GOT3 (cell line): ENCODE measurements at places on chromosomes 1 and 21.

GRCh38 chr1:33137800-33138199 lies 44.0 kb downstream of the TRIM62 start:
- DNase-seq = no peak

DNA sequence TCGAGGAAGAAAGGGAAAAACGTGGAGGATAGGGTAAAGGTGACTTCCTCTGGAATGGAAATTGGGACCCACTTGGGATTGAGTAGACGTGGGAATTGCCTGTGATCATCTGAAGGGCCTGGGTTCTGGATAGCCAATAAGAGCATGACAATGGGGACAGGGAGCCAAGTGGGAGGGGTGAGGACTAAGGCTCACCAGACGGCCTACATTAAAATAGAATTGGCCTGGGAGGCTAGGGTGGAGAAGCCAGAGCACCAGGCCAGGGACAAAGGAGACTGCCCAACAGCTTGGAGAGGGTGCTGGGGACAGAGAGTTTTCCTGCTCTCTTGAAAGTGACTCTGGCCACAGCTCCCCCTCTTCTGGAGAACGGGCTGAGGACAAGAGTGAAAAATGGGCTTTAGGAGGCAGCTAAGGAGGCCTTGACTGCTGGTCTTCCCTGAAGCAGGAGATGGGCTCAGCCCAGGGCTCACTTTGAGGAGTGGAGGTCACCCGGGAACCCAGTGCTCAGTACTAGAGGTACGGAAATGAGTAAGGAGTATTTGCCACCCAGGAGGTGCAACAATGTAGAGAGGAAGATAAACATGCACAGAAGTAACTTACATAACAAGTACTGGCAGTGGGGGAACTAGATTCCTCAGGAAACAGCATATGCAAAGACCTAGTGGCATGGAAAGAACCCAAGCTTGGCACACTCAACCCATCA lies 18.8 kb downstream of the INKA2 start:
- DNase-seq = no peak

GRCh38 chr1:24892188-24893153 lies 37.6 kb downstream of the RUNX3 start:
- DNase-seq = no peak

DNA sequence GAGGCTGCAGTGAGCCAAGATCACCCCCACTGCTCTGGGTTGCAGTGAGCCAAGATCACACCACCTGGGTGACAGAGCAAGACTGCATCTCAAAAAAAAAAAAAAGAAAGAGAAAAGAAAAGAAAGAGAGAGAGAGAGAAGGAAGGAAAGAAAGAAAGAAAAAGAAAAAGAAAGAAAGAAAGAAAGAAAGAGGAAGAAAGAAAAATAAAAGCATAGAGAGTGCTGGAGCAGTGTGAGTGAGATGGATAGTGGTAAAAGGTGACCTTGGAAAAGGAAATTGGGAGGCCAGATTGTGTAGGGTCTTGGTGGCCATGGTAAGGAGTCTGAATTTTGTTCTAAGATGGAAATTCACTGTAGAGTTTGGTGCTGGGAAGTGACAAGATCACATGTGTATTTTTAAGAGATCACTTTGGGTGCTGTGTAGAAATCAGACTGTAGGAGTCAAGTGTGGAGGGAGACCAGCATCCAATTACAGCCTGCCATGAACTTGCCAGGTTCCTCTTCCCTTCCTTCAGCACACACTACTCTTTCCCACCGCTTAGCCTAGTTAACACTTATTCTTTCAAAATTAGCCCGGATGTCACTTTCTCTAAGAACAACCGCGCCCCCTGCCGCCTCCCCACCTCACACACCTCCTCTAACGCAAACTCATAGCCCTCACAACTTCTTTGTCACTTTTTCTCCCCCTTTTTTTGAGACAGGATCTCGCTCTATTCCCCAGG lies 17.9 kb downstream of the MTX1 start:
- DNase-seq = no peak

DNA sequence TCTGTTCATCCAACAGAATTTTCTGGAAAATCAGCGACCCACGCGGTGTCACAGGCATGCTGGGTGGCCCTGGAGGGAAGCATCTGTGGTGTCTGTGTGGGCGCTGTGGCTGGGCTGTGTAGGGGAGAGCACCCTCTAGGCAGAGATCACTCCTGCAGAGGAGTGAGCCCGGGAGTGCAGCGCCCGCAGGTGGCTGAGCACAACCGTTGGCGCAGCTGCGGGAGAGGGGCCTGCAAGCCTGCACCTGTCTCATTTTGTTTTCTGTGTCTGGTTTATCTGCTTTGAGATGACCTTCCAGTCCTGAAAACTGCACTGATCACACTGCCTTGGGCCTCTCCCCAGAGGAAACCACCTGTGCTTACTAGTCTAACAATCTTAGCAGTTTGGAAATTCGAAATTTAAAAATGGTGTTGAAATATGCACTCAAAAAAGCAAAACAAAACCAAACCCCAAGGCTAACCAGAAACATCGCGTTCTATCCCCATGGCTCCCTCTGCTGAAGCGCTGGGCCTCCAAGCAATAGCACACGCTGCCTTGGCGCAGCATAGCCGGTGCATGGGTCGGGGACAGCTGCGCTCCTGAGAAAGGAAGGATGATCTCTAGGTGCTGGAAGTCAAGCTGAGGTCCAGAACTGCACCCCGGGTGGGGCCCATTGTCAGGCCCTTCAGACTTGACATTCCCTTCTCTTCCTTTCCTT lies 4.8 kb downstream of the FAM3B start:
- no peak for DNase-seq

DNA sequence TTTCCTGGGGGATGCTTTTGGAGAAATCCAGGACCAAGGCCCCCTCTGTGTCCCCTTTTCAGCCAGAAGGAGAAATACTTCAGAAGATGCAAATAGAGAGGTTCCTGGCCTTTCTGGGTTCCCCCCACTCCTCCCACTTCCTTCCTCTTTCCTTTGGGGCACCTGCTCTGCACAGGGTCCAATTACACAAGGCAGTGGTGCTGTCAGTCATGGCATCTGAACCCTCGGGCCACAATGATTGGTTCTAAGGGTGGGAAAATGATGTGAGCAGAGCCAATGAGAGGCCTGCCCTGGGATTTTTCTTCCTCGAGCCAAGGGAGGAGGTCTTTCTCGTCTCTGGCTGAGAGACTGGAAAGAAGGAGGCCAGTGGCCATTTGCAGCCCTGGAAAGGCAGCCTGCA lies 282.2 kb downstream of the NPHP4 start:
- DNase-seq = no peak

DNA sequence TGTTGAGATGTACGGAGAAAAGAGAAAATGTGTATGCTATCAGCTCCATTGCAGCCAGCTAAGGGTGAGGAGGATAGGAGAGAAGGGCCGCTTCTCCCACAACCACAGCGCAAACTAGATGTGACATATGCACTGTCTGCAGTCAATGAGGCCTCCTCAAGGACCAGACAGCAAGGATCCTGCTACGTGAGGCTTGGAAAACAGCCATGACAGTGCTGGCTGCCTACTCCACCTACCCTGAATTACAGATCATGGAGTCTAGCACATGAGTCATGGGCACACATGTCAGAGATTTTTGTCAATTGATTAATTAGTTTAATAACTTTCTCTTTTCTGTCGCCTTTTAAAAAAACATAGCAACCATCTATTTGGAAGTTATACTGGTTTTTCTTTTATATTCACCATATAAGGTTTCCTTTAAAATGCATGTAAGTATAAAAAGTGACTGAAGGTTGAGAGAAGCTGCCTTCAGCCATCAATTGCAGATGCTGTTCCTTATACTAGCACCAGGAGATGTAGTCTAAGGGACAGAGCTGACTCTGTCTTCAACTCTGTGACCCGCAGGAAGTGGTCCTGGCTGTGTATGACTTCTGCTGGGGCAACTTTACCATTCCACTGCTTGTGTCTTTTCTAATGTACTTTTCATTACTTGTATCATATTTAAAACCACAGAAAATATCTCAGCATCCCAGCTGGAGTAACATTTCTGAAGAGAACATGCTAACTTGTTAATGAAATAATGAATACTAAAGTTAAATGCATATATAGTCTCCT lies 3.1 kb downstream of the VPS26C start:
- DNase-seq = no peak

DNA sequence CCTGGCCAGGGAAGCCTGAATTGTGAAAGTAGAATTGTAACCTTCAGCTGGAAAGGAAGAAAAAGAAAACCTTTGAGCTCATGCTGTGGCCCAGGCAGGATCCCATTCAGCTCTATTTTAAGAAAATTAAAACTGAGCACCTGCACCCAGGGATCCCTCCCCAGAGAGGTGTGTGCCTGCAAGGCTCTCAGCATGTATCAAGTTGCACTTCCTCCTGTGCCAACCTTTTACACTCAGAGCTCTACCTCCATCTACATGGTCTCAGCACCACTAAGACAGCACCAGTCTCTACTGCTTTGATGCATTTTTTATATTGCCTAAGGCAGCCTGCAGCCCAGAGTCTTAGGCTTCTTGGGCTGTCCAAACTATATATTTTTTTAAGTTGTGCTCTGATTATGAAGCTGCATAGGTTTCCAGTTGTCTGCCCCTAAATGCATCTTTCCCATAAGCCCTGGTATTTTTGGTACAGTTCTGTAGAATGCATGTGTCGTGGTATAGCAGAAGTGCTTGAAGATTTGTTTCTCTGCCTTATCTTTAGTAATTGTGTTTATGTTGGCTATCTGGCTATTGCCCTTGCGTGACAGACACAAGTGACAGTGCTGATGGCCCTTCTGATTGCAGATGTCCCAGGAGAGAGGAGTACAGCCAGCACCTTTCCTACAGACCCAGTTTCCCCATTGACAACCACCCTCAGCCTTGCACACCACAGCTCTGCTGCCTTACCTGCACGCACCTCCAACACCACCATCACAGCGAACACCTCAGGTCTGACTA lies 63.1 kb downstream of the PTPRC start:
- no peak for DNase-seq

DNA sequence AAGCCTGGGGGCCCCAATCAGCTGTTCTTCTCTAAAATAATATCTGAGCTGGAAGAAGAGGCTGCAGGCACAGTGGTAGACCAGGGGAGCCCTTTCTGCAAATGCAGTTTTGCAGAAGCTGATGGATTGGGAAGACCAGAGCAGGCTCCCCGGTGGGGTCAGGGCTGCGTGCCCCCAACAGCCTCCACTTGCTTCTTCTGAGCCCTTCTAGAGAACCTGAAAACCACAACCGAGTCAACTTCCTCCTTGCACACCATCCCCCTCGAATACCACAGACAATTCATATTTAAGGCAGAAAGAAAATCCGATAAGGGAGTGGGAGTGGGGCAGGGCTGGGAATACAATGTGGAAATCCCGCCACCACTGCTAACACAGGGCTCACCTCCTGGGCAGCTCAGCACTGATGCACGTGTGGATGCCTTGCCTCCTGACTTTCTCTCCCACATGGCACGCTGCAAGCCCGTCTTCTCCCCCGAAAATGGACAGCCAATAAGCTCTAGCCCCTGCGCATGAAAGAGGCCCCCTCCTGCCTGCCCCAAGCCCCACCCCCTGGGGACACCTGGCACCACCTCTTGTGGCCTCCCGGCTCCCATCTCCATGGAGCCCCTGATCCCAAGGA lies 25.4 kb upstream of the ALDH4A1 start:
- no peak for DNase-seq

DNA sequence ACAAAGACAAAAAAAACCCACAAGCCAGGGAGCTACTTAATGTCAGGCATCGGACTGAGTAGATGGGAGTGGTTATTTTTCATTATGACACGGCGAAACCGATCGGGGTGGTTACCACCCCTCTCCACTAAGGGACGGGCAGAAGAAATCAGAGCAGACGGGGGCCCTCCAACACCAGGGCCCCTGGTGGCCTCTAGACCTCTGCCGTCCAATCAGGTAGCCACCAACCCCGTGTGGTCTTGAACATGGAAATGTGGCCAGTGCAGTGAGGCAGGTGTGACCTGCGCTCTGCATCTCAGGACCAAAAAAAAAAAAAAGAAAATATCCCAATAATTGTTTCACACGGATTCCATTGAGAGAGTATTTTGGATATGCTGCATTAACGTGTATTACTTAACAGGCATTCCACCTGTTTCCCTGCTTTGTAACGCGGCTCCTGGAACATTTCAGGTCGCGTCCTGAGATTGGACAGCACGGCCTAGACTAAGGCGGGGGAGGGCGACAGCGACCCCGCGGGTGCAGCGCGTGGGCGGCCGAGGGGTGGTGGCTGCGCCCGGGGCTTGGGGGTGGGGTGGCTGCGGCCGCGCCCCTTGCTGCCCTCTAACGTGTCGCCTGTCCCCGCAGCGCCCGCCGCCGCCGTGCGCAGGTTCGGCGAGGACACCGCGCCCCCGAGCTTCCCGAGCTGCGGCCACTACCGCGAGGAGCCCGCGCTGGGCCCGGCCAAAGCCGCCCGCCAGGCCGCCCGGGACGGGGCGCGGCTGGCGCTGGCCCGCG lies 48.3 kb downstream of the SIM2 start:
- DNase-seq = no peak

- peak; percentile 45 for DNase-seq
These were observed at the start of gene C1orf216 for GRCh38 chr1:35718492-35719336. TSS of gene C1orf216 (minus strand) at chr1:35718884. CDS start at chr1:35716321, 2,563 bp downstream.

DNA sequence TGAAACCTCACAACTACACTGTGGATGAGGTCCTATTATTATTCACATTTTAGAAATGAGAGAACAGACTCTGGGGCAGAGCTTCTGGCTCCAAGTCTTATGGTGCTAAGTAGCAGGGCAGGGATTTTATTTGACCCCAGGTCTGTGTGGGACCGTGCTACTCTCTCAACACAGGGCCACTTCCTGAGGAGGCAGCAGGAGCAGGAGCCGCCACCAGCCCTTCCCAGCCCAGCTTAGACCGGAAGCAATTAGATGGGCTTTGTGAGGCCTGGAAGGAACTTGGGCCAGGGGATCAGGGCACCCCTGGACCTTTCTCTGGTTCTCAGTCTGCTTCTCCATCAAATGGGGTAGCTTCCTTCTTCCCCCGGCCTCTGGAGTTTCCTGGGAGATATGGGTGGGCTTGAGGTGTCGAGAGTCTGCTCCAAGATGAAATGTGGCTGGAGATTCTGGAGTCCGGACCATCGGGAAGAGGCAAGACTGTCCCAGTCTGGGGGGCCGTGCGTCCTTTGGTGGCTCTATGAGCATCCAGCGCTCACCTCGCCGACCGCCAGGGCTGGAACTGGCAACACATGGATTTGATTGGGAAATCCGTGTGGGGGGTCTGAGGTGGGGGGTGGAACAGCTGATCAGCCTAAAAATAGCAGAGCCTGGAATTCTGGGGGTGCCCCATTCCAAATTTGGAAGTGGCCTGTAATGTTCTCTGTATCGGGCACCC lies 136.8 kb downstream of the FOXD2 start:
- DNase-seq = no peak

DNA sequence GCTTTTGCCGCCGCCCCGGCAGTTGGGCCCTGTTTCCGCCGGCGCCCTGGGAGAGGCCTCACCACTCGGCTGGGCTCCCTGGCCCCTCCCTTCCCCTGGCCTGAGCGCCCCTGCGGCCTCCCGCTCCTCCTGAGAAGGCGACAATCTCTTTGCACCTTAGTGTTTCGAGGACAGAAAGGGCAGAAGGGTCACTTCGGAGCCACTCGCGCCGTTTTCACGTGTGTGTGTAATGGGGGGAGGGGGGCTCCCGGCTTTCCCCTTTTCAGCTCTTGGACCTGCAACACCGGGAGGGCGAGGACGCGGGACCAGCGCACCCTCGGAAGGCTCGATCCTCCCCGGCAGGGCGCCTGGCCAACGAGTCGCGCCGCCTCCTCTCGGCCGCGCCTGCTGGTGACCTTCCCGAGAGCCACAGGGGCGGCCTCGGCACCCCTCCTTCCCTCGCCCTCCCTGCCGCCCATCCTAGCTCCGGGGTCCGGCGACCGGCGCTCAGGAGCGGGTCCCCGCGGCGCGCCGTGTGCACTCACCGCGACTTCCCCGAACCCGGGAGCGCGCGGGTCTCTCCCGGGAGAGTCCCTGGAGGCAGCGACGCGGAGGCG lies 432 bp upstream of the SIM2 start:
- DNase-seq = no peak
